ENCODE measurements at places on chromosomes 4 and X.

DNA sequence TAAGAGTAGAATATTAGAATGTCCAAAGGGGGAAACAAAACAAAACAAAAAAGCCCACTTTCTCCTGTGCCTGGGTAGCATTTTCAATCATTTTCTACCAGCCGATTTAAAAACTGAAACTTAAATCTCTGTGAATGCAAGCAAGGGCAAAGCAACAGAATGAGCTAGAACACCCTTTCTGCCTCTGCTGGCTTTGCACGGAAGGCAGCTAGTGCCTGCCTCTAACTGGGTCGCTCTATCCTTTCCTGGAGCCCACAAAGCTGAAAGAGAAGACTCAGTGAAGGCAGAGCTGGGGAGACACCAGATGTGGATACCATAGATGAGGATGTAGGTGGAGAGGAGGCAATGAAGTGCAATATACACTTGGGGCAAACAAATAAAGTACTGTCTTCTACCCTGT lies 248.9 kb upstream of the TTC29 start:
- DNase-seq = no peak

- DNase-seq = no peak
Observed at GRCh38 chr4:43776371-43776770, 672.2 kb downstream of the KCTD8 start.

DNA sequence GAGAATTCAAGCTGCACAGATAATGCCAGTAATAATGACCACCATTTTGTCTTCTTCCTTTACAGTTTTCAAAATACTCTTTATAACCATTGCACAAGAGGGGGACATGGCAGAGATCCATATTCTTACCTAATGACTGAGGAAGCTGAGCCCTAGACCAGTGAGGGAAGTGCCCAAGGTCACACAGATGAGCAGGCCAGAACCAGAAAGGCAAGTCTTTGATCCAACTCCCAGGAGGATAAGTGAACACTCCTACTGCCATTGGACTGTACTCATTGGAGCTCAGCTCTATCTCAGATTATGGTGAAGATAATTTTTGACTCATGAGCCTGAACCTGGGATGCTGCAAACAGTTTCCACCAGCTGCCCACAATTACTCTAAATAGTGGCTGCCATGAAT lies 28.6 kb downstream of the AMER1 start:
- no peak for DNase-seq

DNA sequence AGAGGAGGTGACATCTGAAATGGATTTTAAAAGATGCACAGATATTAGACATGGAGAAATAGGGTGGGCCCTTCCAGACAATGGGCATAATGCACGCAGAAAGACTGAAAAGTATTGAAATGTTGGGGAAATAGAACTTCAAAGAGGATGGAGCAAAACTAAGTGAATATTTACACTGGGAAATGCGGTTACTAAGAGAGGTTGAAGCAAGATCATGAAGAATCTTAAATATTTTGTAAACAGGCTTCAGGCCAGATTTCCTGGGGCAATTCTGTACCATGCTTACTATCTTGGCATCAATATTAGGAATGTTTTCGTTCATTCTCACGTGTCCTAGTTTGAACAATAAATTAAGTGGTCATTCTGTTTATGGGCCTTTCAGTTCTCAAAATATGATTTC lies 216.3 kb downstream of the ADAMTS3 start:
- no peak for DNase-seq

DNA sequence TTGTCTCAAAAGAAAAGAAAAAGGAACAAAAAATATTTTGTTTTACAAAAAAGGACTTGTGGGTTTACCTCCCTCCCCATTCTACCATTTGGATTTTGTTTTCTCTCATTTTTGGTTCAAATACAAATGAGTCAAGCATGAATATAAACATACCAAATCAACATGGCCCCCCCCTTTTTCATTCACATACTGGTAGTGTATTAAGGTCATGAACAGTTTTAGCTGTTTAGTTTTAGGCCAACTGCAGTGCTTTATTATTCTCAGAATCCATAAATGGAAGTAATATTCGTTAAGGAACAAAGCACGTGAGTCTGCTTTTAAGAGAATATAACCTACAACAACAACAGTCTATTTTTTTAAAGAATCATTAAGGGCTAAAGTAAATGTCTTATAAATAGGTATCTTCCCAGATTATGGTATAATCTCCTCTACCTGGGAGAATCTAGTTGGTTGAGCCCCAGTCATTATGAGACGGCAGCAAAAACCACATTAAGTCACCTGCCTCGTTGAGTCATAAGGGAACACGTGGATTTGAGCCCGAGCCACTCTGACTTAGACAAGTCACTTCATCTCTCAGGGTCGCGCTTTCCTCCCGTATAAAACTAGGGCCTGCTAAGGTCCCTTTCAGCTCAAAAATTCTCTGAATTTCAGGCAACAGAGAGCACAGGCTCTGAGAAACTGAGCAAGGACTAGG lies 26.7 kb downstream of the BCLAF3 start:
- DNase-seq = no peak

DNA sequence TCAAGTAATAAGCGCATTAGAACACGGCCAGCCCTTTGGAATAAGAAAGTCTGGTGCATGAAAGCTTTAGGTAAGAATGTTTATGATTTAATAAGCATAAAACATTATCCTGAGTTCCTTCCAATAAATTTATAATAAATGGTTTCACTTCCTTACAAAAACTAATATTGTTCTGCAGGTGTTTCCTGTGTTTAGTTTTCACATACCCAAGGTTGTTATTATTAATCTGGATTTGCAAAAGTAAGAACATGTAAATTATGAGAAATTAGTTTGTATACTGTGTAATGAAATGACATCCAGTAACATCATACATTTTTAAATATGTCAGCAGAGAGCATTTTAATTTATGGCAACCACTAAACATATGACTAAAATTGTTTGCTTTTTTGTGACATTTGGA lies 72.1 kb downstream of the BANK1 start:
- DNase-seq = no peak

DNA sequence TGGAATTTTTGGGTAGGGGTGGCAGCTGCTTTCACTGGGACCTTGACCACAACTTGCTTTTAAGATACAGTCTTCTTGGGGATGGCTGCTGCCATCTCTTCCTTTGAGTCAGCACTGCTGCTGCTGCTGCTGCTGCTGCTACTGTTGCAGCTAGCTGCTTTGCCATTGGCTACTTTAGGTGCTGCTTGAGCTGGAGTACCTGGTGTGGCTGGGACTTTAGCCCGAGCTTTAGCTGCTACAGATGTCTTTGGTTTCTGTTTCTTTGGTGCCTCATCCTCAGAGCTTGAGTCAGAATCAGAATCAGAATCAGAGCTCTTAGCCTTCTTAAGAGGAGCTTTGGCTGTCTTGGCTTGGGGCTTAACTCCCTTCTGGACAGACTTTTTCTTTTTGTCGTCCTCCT lies 52.2 kb downstream of the FAM9B start:
- no peak for DNase-seq

DNA sequence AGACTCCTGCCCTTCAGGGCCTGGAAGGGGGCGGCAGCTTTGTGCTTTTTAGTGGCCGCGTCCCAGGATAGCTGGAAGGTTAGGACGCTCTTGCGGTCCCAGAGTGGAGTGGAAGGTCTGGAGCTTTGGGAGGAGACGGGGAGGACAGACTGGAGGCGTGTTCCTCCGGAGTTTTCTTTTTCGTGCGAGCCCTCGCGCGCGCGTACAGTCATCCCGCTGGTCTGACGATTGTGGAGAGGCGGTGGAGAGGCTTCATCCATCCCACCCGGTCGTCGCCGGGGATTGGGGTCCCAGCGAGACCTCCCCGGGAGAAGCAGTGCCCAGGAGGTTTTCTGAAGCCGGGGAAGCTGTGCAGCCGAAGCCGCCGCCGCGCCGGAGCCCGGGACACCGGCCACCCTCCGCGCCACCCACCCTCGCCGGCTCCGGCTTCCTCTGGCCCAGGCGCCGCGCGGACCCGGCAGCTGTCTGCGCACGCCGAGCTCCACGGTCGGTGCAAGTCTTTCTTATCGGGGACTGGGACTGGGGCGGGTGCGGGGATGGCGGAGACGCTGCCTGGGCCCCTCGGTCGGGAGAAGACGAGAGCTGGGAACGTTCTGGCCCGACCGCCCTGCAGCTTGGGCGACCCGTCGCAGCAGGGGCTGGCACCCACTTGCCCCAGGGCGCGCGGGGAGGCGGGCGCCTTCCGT lies at the start of gene EDNRA:
Gene EDNRA (plus strand): TSS at position 207 of the 686 bp plus-strand sequence. CDS start 4,585 bp downstream, outside the sequence.
- no peak for DNase-seq

GRCh38 chrX:134484039-134484438 lies 24.1 kb downstream of the HPRT1 start:
- DNase-seq = no peak

DNA sequence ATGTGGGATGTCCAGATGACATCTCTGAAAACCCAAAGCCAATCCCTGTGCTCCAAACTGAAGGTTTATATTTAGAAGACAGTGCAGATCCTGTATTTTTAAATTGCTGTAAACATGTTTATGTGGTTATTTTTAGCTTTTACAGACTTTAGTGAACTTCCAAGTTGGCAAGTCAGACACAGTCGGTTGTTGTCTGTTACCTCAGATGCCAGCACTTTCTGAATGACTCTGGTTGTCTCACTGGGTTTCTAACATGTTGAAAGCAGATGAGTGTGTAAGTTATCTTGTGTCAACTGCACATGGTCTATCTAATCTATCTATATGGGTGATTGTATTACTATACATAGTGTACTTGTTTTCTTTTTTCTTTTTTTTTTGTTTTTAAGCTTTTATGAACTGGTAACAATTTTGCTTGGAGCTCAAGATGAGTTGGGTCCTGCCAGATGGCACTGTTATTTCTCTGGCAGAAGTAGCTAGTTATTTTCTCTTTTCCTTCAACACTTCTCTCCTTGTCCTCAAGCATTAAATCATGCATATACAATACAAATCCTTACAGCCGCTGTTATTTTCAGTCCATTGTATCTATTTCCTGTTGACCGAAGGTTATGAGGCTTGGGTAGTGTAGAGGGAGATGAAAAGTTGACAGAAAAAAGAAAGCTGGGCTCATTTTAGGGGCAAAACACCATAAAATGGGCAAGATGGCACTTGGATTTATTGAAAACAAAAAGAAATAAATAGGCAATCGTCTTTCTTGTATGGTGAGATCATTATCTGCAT lies 66.3 kb downstream of the GAB1 start:
- DNase-seq = no peak

DNA sequence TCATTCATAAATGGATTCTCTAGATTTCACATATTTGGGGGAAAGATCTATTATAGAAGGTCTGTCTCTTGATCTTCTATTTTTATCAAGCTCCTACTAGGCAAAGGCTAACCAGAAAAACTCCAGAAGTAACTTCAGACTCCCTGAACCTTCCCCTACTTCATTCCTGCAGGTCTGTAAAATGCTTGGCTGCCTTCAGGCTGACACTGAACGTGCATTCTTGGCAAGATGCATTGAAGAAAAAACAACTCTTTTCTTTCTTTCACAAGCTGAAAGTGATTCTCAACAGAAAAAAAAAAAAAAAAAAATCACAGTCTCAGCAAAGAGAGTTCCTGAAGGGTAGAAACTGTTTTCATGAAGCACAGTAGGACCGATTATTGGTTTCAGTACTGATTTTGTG lies 12.7 kb downstream of the OPHN1 start:
- DNase-seq = no peak

DNA sequence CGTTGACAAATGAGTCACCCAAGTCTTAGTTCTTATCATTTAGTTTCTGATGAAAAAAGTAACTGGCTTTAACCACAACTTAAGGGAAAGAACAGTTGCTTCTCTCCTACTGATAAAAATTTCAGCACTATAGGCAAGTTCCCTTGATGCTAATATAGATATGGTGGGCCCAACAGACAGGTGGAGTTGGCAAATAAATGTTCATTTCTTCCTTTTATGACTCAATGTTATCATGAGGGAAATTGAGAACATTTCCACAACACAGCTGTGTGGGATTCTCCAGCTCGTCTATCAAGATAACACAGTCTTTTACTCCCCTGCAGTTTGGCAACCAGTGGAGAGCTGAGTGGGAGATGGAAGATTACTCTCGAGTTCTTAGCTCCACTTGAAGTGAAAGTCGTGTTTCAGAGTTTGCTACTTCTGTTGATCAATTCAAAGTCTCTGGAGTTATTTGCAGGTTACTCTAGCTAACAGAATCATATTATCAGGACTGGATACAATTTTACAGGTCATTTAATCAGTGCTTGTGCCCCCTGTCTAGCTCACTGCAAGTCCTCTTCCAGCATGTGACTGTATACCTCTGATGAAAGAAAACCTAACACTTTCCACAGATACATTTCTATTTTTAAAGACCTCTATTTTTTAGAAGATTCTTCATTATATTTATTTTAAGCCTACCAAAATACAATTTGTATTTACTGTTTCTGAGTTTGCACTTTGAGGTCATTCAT lies 270.6 kb upstream of the GK2 start:
- DNase-seq = no peak

- no peak for DNase-seq
Observed at GRCh38 chr4:83113429-83113786, 1.1 kb downstream of the PLAC8 start.

DNA sequence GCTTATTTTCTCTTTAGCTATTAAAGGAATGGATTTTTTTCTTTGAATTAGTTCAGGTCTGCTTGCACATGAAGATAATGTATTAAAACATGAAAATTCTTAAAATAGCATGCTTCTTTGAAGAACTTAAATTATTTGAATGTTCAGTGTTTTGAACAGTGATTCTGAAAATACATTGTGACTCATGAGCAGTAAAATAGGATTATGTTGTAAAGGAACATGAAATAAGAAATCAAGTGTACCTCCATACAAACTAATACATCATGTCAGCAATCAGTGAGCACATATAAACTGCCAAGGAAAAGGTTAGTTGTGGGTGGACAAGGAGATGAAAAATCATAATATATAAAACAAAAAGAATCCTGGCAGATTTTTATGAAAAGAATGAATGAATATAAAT lies 66.1 kb downstream of the SNX25 start:
- DNase-seq = no peak

GRCh38 chrX:122835886-122836285 lies 348.2 kb upstream of the GRIA3 start:
- DNase-seq = no peak

- DNase-seq = no peak
Observed at GRCh38 chrX:153598541-153599191, at the start of gene CCNQ. TSS of gene CCNQ (minus strand) at chrX:153599139. CDS start at chrX:153599073, 66 bp downstream.
